ENCODE measurements at places on chromosomes 12 and 14. TPM values are rescaled to one million over a fixed set of nuclear protein-coding genes. Genes with fewer than 3 reads are reported as not detected.

DNA sequence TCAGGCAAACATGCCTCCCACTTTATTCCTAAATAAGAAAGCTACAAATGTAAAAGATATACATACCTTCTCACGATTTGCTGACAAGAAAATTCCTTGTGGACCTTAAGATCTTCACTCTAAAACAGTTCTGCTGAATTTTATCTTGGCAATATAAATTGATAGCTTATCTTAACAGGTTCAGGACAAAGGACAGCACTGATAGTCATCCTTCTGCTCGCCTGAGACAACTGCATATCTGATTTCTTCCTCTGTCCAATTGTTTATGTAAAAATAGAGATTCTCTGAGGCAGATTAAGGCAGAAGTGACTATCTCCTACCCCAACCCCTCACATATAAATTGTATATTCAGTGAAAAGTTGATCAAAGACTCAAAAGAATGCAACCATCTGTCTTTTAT is 44.9 kb downstream of the CAPZA3 start:
- ATAC-seq: no peak

- no peak for ATAC-seq
Measured at GRCh38 chr12:64735442-64735841, 23.8 kb downstream of the GNS start.

- no peak for ATAC-seq
Measured at GRCh38 chr14:78618368-78618767, 448.2 kb downstream of the NRXN3 start.

DNA sequence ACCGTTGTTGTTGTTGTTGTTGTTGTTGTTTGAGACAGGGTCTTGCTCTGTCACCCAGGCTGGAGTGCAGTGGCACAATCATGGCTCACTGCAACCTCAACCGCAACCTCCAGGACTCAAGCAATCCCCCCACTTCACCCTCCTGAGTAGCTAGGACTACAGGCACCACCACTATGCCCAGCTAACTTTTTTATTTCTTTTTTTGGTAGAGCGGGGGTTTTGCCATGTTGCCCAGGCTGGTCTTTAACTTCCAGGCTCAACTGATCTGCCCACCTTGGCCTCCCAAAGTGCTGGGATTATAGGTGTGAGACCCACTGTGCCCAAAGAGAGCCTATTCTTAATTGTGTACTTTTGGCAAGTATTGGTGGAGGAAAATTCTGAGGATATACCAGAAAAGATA is 25.7 kb downstream of the MOK start:
- ATAC-seq: no peak

The OR4E2 gene
- not detected for total RNA-seq

The P2RX2 gene
- total RNA-seq: 3.9 TPM
